ENCODE measurements at places on chromosomes 2 and 18.

DNA sequence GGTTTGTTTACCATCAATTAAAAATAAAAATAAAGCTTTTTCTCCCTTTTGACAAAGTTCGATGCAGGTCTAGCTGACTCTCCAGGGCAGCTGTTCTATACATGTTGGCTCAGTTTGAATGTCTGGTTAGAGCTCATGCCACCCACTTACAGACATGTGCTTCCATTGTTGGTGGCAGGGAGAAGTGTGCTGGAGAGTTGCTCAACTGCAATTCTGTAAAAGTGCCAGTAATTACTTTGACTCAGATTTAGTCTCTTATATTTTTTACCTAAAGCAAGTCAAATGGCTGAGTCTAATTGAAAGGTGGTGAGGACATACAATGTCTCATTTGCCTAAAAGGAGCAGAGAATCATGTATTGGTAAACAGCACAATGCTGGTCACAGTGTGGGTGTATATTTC, 609.1 kb upstream of the SYT4 start:
- no peak for DNase-seq

GRCh38 chr2:58378152-58378551, 137.0 kb upstream of the FANCL start:
- no peak for DNase-seq

- no peak for DNase-seq
These were observed 98.8 kb upstream of the RBMS1 start for GRCh38 chr2:160592401-160592800.

- no peak for DNase-seq
These were observed 124.8 kb downstream of the ZNF516 start for GRCh38 chr18:76370201-76370600.

DNA sequence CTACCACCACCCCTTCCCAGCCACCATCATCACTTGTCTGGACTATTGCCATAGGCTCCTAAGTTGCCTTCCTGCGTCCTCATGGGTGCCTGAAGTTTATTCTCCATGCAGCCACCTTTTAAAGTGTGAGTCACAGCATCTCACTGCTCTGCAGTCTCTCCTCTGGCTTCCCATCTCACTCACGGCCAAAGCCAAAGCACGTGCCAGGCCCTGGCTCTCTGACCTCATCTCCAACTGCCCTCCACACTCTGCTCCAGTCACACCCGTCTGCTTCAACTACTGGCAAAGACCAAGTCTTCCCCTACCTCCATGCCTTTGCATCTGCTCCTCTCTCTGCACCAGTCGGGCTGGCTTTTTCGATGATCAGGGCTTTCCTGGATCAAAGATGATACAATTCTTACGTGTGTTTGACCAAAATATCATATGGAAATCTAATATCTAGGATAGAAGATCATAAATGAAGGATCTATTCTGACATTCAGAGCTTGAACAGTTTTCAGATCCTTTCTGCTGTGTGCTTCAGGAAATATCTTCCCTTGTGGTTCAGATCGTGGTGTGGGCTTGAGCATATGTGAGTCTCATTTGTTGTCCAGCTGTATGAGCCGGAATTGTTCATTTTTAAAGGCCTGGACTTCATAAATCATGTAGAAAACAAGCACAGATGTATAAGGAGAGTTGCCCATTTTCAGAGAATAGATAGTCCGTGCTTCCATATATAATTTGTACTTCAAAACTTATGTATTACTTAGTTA, 175.6 kb downstream of the PRKCE start:
- DNase-seq: no peak

DNA sequence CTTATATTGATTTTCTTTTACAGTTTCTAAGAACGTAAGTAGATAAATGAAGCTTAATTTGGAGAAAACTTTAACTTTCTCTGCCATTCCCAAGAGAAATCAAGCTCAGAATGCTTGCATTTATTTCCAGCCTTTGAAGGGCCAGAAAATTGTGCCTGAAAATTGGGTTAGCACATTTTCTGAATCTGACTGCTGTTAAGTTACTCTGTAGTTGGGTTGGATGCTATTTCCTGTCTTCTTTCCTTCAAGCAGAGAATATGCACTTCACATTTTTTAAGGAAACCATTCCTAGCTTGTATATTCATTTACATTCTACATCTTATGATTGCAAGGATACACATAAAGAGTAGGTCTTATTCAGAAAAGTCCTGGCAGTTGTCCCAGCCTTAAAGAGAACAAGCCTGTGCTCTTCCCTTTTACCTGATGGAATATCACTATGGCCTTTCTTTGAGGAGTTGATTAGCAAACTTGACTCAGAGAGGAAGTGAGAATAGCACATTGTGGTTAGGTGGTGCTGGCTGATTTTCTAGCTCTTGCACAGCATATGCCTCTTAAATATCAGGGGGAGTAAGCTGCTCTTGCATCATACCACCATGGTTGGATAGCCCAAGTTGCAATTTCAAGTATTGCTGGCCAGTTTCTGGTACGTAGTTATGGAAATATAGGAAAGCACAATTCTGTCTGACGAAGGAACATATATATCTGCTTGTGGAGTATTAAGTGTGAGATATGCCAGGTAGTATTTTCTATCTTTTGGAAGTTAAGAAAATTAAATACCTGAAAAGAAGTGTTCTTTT, 133.7 kb downstream of the COMMD1 start:
- no peak for DNase-seq

GRCh38 chr2:120326066-120326465, 19.9 kb upstream of the INHBB start:
- no peak for DNase-seq

DNA sequence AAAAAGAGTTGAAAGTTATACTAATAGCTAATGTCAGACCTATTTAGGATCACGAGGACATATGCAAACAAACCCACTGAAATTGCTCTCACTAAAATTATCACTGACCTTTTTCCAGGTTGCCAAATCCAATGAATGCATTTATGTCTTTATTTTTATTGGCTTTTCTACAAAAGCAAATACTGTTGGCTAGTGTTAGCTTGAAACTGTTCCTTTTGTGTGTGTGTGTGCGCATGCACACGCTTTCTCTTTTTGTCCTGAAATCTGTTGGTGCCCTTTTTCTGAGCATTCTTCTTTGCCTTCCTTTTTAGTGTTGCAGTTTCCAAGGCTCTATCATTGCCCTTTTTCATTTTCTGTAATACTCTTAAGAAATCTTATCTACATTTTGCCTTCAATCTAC, 1269.2 kb downstream of the LRP1B start:
- DNase-seq: no peak

DNA sequence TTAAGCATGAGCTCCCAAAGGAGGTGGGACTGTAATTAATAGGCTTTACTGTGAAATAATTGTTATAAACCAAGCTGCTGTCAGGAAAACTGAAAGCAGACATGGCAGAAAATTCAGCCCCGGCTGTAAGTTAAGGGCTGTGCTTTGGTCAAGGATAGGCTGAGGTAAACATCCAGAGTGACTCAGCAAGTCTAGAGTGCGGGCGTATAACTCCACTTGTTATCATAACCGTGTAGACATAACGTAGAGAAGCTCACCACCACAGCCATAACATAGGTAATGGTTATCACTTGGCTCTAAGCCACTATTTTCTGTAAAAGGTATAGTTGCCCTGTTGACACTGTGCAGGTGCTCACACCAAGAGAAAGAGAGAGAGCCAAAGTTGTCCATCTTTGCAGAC, 316.8 kb downstream of the DCDC2C start:
- DNase-seq: no peak

GRCh38 chr18:49677762-49678413, 116.0 kb downstream of the LIPG start:
- no peak for DNase-seq

DNA sequence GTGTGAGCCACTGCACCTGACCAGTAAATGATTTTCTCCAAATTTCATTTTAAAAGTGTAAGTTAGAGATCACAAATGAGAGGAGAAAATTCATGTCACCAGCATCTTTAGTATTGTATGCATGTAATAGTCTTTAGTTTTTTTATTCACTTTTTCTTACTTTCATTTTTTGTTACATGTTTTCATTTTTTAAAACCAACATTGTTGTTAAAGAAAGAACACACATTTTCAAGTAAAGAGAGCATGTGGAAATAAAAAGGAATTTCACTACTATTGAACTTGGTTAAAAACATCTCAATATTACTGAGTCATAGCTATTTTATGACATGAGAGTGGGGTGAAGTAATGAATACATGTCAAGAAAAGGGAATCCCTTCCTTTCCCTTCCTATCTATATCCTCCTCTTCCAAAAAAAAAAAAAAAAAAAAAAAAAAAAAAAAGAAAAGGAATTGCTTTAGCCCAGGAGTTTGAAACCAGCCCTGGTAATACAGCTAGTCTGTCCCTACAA, 29.1 kb upstream of the PMAIP1 start:
- no peak for DNase-seq

DNA sequence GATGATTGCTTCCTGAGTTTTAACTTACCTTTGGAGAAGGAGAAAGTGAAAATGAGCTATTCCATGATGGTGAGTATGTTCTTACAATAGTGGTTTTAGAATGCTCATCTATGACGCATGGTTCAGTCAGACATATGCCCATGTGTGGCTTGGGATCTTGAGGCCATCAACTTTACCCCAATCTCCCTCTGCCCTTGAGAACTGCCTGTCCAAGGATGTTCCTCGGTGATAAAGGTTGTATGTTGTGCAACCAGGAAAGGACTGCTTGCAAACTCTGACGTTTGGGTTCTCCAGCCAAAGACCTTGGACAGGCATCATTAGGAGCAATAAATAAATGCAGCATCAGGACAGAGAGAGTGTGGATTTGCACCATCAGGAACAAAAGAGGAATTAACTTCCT, 165.0 kb downstream of the ZEB2 start:
- no peak for DNase-seq

GRCh38 chr2:113877711-113878598, 11.9 kb upstream of the ACTR3 start:
- DNase-seq: no peak

DNA sequence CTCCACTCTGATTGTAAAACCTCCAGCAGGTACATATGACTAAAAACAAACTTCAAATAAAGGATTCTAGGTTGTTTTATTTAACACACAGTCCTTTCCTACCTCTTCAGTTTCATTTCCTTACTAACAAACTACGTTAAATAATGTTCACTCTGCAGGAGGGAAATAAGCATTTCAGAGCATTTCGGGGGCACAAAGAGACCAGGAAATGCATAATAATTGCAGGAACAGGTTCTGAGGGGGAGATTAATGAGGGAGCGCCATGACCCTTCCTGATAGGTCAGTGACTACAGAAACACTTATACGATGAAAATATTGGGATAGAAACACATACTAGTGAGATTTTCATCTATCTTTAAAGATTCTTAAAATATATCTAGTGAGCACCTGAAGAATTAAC, 416.6 kb downstream of the NRXN1 start:
- no peak for DNase-seq

- DNase-seq: no peak
These were observed 177.9 kb upstream of the RAB6C start for GRCh38 chr2:129801575-129801974.

DNA sequence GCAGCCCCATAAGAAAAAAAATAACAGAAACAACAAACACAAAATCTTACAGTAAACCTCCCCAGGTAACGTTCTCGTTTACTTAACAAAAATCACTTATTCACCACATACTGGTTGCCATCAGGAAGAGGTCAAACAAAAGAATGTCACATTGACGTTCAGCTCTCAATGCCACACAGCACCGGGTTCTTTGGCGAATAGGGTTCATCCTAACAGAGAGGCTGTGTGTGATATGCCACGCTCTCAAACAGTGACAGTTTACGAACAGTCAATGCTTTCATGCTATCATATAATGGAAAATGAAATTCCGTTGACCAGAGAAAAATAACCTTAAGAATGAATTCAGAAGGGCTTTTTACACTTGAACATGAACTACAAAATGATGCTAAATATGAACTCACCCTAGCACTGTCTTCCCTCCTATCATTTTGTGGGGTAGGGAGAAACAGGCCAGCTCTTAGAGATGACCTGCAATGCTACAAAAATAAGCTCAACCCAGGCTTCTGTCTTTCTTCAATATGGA, 2.0 kb downstream of the TMEM163 start:
- no peak for DNase-seq

DNA sequence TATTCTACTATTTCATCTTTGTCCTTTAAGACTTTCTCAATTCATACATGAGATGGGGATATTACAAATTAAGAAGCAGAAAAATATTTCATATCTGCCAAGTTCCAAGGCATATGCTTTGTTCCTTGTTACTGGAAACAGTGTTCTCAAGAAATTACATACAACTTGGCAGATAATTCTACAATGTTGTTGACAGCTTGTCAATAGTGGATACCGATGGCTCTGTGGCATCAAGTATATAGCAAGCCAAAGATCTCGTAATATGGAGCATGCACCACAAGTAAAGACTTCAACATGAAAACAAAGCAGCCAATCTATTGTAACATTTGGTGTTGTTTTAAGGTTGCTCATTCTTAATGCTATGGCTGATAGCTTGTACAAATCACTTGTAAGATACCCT, 598.2 kb upstream of the KLHL29 start:
- DNase-seq: no peak

DNA sequence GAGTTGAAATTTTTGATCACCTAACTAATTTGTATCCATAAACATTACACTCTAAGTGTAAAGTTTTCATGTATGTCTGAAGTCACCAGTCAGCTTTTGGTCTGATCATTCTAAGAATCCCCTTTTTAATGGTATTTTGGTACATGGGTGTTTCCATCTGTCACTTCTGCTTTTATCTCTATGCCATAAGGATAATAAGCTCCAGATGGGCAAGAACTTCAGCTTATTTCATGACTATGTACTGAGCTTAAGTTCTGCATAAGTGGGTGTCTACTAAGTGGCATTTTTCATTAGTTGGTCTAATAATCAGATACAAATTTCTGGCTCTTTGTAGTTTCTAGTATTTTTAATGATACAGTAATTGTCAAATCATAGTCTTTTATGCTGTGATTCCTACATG, 20.4 kb downstream of the UBXN4 start:
- no peak for DNase-seq

- DNase-seq: no peak
These were observed 513.3 kb upstream of the NRP2 start for GRCh38 chr2:205169012-205169411.

GRCh38 chr2:18842836-18843235, 253.5 kb upstream of the NT5C1B start:
- no peak for DNase-seq

GRCh38 chr2:223599640-223600380, 2.4 kb downstream of the SCG2 start:
- DNase-seq: no peak

GRCh38 chr2:107685421-107685986, 141.2 kb upstream of the RGPD4 start:
- DNase-seq: no peak

DNA sequence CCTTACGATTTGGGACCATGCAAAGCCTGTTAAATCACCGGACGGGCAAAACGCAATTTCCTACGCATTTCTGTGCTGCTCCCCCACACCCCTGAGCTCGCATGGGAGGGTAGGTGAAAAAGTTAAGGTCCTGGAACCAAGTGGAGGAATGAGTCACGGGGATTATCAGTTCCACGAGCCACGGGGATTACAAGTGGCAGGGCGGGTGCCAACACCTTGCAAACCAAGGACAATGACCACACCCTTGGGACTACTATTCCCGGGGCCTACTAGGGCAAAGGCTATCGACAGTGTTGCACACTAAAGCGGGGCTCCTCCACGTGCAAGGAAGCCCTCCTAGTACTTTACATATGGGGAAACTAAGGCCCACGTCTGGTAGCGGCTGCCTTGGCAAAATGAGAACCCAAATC, 447 bp downstream of the RETSAT start:
- DNase-seq: no peak

GRCh38 chr2:239558661-239559060, 157.8 kb upstream of the HDAC4 start:
- no peak for DNase-seq

Measured in omental fat pad (tissue), 4 donors.